ENCODE measurements at places on chromosomes 7 and 10.

GRCh38 chr7:39855325-39855674 is 94.8 kb upstream of the CDK13 start:
- DNase-seq: no peak

- no peak for DNase-seq
Observed at GRCh38 chr7:114790521-114790920, 131.4 kb upstream of the MDFIC start.

- no peak for DNase-seq
Observed at GRCh38 chr10:37495415-37495814, 362.0 kb downstream of the ZNF248 start.

GRCh38 chr7:98056580-98056979 is 50.1 kb upstream of the LMTK2 start:
- DNase-seq: no peak

GRCh38 chr7:105800849-105801534 is 75.4 kb downstream of the ATXN7L1 start:
- DNase-seq: no peak

DNA sequence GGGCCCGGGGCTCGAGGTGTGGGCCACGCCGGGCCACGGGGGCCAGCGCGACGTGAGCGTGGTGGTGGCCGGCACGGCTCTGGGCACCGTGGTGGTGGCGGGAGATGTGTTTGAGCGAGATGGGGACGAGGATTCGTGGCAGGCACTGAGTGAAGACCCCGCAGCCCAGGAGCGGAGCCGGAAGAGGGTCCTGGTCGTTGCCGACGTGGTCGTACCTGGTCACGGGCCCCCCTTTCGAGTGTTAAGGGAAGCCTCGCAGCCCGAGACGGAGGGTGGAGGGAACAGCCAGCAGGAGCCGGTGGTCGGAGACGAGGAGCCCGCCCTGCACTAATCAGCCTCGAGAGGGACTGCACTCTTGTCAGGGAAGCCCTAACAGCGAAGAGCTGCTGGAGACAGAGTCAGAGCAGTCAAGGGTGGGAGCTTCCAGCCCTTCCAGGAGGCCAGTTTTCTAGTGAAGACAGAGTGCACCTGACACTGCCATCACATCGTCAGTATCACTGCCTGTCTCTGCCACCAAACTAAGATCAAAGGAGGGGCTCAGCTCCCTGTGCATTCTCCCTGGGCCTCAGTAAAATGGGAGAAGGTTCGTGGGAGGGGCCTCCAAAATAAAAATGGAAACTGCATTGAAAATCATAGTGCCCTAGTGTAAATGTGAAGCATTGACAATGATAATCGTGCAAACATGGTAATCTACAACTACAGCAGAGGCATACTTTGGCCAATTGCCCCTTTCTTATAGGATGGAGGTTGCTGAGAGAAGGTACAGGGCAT is 1.3 kb downstream of the MBLAC1 start:
- DNase-seq: no peak

DNA sequence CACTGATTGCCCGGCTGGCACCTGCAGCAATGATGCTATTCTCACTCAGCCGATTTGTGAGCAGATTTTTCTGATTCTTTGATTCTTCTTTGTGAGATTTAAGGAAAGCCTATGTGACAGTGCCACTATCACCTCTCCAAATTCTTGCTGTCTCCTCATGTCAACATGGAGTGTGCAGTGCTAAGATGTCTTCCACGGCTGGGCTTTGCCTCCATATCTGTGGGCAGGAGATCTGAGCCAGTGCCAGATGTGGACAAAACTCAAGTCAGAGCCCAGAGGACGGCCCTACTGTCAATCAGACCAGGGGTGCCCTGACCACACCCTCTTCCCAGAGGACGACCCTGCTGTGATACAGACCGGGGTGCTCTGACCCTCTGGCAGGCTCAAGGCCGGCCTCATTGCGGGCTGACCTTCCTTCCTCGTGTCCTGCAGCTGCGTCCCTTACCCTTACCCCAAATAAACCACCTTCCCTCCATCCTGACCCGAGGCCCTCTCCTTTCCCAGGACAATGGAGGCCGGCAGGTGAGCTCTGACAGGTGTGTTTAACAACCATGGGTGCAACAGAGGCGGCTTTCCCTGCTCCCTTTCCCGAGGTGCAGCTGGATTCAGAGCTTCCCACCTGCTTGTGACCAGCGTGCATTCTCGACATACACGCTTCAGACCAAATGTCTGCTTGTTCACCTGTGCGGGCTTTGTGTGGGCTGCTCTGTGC is 221.4 kb downstream of the ADARB2 start:
- no peak for DNase-seq

DNA sequence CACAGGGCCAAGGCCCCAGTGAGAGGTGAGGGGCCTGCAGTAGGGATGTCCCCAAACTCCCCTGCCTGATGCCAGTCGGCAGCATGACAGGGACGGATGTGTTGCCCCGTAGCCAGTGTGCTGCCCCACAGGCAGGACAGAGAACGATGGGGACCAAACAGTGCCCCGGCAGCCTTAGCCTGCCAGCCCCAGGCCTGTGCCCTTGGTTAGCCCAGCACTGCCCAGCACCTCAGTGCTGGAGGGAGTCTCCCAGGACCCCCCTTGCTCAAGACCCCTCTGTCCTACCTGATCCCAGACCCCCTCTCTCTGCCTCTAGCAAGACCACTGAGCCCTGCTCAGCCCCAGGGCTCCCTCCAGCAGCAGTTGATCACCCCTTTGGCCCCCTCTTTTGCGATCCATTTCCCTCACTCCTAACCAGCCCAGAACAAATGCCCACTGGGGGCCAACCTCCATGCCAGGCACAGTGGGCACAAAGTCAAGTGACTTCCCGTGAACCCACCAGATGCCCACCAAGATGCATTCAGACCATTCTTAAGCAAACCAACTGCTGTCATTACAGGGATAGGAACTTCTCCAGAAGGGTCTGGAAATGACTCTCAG is 34.0 kb downstream of the OAT start:
- DNase-seq: no peak

- DNase-seq: no peak
Observed at GRCh38 chr7:2719007-2719406, 31.0 kb downstream of the AMZ1 start.

DNA sequence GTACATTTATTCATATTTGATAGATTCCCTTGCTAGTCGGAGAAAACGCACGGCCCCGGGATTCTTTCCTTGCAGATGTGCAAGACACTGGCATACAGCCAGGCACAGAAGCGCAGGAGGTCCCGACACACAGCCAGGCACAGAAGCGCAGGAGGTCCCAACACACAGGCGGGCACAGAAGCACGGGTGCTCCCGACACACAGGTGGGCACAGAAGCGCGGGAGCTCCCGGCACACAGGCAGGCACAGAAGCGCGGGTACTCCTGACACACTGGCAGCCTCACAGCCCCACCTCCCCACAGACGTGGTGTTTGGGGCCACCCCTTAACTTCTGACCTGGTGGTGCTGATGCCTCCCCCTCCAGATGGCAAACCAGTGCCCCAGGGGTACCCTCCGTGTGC is 237.3 kb downstream of the ZMYND11 start:
- DNase-seq: no peak

- DNase-seq: no peak
Observed at GRCh38 chr7:117716707-117717299, 156.4 kb downstream of the CTTNBP2 start.

- DNase-seq: no peak
Observed at GRCh38 chr10:11179516-11180105, 161.9 kb downstream of the CELF2 start.

DNA sequence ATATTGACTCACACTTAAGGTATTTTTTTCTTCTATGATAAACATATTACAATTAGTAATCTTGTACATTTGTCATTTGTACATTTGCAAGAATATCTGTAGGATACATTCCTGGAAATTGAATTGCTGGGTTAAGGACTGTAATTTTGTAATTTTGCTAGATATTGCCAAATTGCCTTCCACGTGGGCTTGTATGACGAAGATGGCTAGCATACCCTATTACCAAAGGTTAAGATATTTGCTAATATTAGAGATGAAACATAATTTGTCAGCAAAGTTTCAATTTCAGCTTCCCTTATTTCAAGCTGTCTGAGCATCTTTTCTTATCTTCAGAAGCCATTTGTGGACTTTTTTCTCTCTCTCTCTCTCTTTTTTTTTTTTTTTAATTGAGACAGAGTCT is 1.0 kb upstream of the LYZL2 start:
- no peak for DNase-seq

- no peak for DNase-seq
Observed at GRCh38 chr7:150620617-150621371, 11.4 kb downstream of the GIMAP6 start.

- DNase-seq: no peak
Observed at GRCh38 chr10:60390224-60390626, 550 bp upstream of the ANK3 start.

DNA sequence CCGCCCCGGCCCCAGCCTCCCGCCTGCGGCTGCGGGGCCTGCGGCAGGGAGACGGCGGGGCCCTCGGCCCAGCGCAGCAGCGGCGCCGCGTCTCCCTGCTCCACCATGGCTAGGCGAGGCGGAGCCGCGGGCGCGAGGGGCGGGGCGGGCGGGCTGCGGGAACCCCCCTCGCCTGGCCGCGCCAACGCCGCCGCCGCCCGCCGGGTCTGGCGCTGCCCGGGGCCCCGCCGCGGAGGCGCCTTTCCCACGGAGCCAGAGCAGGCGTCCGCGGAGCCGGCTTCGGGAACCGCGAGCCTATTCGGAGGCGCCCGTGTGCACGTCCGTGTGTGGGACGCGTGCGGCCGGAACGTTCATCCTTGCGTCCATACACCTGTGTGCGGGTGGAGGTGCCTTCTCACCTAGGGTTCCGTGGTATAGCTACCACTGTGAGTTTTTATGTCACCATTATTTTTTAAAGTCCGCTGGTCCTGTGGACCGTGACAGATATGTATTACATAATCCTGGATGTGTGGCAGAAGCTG is at the start of gene DENND11:
DENND11 (minus strand) TSS at position 120 of the 521 bp plus-strand sequence; CDS start at position 107, 13 bp downstream.
- DNase-seq: no peak

DNA sequence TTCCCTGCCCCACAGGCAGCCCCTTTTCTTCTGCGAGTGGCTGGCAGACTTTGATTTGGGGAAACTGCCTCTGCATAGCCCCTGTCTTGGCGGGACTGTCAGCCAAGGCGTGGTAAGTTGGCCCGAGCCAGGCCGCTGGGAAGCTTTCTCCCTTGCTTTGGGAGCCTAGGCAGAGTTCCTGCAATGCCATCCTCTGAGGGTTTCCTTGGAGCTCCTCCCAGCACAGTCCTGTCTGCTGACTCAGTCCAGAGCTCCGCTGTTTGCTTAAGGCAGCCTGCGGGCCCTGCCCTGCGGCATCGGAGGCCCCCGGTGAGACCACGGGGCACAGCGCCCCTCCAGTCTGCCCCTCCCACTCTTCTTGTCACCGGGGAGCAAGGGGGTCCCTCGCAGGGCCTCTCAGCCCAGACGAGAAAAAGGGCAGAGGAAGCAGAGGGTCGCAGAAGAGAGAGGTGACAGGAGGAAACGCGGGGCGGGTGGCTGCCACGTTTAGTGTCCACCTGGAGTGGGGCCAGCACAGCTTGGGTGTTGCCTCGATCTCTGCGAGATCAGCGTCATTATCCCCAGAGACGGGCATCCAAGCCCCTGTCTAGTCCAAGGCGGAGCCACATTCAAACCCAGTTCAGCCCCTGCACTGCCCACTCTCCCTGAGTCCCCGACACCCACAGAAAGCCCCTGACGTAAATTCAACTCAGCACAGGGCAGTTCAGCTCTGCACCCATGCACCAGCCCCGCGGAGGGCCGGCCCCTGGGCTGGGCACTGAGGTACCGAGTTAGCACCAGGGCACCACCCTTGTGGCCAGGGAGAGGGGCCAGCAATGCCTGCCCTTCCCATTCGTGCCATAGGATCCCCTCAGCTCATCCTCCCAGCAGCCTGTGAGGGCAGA is 59.0 kb upstream of the CHST15 start:
- DNase-seq: no peak

GRCh38 chr10:101273330-101273729 is 44.1 kb upstream of the LBX1 start:
- no peak for DNase-seq

DNA sequence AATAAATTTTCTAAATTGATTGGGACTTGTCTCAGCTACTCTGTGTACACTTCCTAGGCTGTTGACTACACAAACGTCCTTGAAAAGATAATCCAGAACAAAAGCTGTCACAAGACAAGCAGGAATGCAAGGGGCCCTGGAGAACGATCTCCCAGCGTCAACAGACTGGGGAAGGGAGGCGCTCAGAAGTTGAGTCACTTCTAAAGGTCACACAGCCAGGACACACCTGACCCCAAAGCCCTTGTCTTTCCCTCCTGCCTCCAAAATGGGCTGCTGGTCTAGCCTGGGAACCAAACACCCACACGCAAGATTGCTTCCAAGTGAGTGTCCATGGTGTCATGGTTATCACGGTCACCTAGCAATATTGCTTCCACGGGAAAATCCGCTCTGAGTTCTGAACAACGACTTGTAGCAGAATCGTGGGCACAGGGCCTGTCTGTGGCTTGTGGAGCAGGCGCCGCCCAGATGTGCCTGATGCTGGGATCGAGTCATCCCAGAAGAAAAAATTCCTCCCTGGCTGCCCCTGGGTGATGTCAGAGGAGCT is 49.8 kb downstream of the SPOCK2 start:
- DNase-seq: no peak

- no peak for DNase-seq
Observed at GRCh38 chr10:49841615-49842332, 79.7 kb upstream of the OGDHL start.

DNA sequence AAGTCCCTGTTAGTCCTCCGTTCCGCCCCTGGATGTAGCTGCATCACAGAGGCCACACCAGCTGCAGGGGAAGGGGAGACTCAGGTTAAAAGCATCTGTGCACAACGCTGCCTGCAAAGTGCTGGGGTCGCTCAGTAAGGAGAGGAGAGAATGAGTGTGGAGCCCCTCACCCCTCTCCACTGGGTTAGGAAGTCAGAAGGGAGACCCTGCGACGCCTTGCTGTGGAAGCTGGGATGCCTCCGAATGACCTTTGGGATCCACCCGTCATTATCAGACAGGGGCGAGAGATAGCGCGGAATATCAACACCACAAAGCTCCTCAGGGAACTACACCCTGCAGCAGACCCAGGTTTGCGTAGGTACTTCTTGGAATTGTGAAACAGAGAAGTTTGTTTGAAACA is 167.7 kb upstream of the SHH start:
- no peak for DNase-seq

DNA sequence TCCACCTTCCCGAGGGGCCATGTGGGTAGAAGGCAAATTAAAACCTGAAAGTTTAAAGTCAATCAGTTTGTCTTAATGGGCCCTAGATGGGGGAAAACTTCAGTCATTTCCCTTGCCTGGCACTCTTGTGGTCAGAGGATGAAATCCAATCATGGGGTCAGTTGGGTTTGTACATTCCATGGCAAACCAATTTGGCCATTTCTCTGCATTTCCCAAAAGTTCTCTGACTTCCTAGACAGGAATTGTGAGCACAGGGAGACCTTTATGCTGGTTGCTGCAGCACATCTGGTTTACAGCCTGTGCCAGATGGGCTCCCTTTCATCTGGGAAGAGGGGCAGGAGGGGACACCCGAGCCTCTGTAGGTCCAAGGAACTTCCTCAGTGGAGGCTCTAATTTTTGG is 113.0 kb downstream of the CYP26A1 start:
- no peak for DNase-seq
